Jurkat, Clone E6-1 (cell line): ENCODE measurements at places on chromosomes 3 and 15.
A peak's percentile ranks its signal among the peaks of the same experiment; 100 is the strongest.

- no peak for DNase-seq
Measured at GRCh38 chr15:101438482-101439284, 50.8 kb downstream of the PCSK6 start.

- DNase-seq = peak; percentile 32
Measured at GRCh38 chr3:8663177-8664061, 18.8 kb upstream of the SSUH2 start.

GRCh38 chr3:68060191-68060590 lies 405.8 kb upstream of the SUCLG2 start:
- no peak for DNase-seq

DNA sequence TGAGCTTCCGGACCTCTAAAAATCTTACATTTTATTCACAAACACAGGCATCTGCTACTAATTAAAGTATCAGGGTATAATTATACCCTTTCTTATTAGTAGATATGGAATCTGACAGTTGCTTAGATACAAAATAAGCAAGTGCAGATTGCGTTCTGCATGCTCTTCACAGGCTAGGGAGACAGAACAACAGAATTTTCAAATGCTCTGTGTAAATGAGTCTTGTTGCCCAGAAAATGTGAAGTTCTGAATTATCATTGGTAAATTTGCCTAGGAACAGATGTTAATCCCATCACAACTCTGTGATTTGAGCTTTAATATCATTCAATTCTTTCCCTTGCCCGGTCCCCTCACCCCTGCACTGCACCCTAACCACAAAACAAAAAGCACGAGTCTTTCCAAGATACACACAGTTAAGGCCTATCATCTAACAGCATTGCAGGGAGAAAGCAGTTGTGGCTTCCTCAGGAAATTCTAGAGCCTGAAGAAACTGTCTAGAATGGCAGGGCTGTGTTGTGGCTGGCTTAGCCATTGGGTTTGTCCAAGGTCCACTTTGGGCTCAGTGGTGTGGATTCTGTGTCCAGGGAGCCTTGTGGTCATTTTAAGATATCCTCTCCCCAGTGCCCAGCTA lies 119.8 kb downstream of the PDCD6IP start:
- peak; percentile 38 for DNase-seq

GRCh38 chr15:70204652-70205051 lies 106.9 kb upstream of the TLE3 start:
- no peak for DNase-seq

- no peak for DNase-seq
Measured at GRCh38 chr3:122674339-122674738, 6.3 kb upstream of the PARP14 start.

GRCh38 chr3:72145506-72146380 lies 360.8 kb upstream of the PROK2 start:
- DNase-seq = no peak

DNA sequence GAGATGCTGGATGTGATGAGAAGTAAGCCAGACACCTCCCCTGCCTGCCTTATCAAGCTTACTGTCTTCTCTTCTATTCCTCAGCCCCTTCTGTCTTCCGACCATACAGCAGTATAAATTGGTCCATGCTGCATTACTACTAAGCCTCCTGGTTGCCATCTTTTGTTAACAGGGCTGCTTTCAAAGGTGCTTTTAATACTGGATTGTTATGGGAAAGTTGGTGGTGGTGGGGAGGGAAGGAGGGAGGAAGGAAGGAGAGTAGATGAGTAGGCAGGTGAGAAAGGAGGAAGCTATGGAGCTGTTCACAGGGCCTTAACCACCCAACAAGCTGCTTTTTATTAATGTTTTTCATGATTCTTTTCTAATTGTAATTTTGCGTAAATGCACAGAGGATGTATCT lies 114.9 kb downstream of the SLC25A26 start:
- DNase-seq = no peak

DNA sequence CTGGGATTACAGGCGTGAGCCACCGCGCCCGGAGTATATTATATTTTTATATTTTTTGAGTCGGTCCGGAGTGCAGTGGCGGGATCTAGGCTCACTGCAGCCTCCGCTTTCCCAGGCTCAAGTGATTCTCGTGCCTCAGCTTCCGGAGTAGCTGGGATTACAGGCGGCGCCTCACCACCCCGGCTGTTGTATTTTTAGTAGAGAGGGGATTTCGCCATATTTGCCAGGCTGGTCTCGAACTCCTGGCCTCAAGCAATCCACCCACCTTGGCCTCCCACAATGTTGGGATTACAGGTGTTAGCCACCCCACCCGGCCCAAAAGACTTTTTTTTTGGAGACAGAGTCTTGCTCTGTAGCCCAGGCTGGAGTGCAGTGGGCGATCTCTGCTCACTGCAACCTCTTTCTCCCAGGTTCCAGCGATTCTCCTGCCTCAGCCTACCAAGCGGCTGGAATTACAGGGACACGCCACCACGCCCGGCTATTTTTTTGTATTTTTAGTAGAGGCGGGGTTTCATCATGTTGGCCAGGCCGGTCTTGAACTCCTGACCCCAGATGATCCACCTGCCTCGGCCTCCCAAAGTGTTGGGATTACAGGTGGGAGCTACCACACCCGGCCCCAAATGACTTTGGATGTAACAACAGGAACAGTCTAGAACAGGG lies 1.0 kb downstream of the ZNF589 start:
- DNase-seq = no peak

- no peak for DNase-seq
Measured at GRCh38 chr3:149145356-149145755, 15.9 kb downstream of the HPS3 start.

GRCh38 chr15:71679793-71680353 lies 130.5 kb upstream of the NR2E3 start:
- no peak for DNase-seq
